Fibroblast of lung (primary cell): ENCODE measurements at places on chromosomes 4 and X. TPM values are rescaled to one million over a fixed set of nuclear protein-coding genes. Genes with fewer than 3 reads are reported as not detected.

GPR82 gene
- not detected in 2 replicates for total RNA-seq

ZNF718 gene
- total RNA-seq: 2.6 and 4.8 TPM in 2 replicates

CCDC158 gene
- total RNA-seq: 1.3 and 1.5 TPM in 2 replicates

ATP1B4 gene
- not detected in 2 replicates for total RNA-seq

ADAMTS3 gene
- total RNA-seq: 2.1 TPM in 2 replicates

RHOH gene
- total RNA-seq: not detected in 2 replicates

WDR17 gene
- total RNA-seq: 2.1 and 4.5 TPM in 2 replicates

FOXR2 gene
- not detected in 2 replicates for total RNA-seq

ELOVL6 gene
- 8.7 and 15.0 TPM in 2 replicates for total RNA-seq

ANKRD50 gene
- total RNA-seq: 21.3 and 28.4 TPM in 2 replicates

RIBC1 gene
- total RNA-seq: 0.77 and 1.3 TPM in 2 replicates

PALLD gene
- 109 and 205 TPM in 2 replicates for total RNA-seq
